Stimulated activated CD8-positive, alpha-beta memory T cell treated with anti-CD3 and anti-CD28 coated beads, Interleukin-15, amount 100 ng/mL, for 24 hours (primary cell): ENCODE measurements at places on chromosomes 4 and X.

- DNase-seq = no peak
These were observed 97.7 kb downstream of the MANBA start for GRCh38 chr4:102663073-102663472.

- DNase-seq = no peak
These were observed 92.5 kb upstream of the TEX13D start for GRCh38 chrX:124239911-124240310.

DNA sequence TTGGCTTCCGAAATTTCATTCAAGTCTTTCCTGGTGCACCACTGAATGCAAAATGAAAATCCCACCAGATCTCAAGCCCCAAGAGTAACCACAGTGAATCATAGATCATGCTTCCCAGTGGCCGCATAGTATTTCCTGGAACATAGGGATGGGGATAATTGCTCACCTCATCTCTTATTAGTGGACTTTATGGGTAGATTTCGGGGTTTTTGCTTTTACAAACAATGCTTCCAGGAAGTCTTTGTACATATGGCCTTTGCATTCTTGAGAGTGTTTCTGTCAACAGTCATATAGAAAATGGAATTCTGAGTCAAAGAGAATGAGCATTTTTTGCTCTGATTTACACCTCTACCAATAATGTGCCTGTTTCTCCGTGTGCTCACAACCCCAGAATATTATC is 53.4 kb downstream of the PPEF2 start:
- DNase-seq = no peak

DNA sequence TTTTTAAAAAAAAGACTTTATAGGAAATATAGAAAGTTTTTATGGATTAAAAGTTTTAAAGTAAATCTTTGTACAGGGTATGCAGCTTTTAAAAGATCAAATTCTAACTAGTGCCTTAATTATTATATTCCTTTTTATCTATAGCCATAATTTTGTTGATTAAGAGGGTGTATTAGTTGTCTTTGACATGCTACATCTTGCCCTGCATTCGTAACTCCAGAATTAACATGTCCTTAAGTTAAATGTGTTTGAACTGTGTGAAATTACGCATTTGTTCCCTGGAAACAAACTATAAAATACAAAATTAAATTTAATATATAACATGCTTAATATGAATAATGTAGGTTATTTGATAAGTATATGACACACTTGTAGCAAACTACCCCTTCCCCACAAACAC is 66.3 kb downstream of the PTPN13 start:
- no peak for DNase-seq

DNA sequence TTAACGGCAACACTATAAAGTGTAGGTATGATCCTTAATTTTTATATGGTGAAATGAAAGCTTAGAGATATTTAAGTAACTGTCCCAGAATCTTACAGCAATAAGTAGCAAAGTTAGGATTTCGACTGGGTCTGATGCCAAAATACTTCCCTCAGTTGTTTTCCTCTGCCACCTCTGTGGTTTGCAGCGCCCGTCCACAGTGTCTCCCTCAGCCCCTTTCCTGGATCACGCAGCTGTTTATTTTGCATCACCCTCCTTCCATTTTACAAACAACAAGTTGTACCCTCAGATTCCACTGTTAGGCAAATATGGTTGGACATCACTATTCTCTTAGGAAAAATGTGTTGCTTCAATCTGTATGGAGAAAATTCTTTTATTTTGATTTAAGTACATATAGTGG is 56.1 kb downstream of the RAPGEF2 start:
- no peak for DNase-seq

DNA sequence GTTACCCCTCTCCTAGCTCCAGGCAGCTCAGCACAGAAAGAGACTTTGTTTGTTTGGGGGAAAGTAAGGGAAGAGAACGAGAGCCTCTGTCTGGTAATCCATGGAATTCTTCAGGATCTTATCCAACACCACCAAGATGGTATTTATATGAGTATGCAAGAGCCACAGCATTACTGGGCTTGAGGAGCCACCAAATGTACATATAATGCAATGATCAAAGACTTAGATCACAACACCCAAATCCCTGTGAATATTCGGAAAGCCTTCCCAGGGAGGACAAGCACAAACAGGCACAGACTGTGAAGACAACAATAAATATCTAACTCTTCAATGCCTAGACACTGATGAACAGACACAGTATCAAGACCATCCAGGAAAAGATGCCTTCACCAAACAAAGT is 116.6 kb downstream of the UPRT start:
- DNase-seq = no peak

GRCh38 chr4:17613761-17614415 is 553 bp upstream of the MED28 start:
- DNase-seq = no peak

- no peak for DNase-seq
These were observed 529.4 kb upstream of the AMOT start for GRCh38 chrX:113370006-113370405.

DNA sequence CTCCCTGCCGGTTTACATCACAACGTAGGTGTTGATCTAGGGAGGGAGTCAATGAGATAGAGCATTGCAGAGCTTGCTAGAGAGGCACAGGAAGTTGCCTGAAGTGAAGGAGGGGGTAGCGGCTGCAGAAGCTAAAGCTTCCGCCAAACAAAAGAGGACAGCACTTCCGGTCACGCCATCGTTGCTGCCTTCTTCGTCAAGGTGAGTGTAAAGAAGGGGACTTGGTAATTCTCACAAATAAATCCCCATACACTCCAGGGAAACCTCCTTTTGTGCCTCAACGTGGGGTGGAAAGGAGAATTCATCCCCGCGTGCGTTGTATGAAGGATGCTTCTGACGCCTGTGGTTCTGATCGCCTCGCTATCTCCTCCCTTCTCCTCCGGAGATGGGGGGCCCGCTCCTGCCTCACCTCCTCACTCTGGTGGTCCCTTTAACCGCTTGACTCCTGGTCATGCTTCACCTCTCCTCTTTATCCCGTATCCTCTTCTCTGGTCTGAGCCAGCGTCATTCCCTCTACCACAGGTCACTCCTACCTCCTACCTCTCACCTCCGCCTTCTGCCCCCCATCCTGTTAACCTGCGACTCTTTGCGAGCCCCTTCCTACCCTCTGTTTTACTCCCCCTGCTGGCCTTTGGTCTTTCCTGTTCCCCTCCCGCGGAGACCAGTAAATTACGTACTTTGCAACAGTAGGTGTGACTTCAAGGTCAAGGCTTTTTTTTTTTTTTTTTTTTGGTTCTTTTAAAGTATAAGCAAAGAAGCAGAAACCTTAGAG is 59.9 kb downstream of the GSPT2 start:
- no peak for DNase-seq

DNA sequence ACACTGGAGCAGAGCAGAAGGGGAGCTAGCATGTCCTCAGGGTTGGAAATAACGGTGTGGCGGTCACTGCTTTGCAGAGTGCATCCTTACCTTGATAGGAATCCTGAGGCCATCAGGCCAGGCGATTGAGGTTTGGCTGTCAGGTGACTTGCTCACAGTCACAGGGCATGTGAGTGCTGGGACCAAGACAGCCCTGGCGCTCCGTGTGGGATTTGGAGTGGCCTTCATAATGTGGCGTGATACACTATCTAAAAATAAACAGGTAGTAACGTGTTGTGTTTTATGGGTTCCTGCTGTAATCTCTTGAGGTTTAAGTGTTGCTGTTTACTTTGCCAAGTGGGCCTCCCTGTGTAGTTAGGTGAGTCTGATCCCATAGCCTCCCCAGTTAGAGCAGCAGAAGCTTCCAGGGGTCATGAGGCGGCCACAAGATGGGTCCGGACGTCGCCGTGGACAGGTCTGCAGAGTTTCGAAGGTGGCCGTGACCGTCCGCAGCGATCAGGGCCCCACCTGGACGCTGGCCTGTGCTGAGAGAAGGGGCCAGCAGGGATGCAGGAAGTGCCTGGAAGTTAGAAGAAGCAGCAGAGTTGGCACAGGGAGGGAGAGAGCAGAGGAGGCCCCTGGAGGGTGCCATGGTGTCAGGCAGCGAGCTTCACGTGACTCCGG is 27.7 kb downstream of the RGS12 start:
- DNase-seq = no peak

- no peak for DNase-seq
These were observed 82.0 kb downstream of the RASGEF1B start for GRCh38 chr4:81389720-81390119.

DNA sequence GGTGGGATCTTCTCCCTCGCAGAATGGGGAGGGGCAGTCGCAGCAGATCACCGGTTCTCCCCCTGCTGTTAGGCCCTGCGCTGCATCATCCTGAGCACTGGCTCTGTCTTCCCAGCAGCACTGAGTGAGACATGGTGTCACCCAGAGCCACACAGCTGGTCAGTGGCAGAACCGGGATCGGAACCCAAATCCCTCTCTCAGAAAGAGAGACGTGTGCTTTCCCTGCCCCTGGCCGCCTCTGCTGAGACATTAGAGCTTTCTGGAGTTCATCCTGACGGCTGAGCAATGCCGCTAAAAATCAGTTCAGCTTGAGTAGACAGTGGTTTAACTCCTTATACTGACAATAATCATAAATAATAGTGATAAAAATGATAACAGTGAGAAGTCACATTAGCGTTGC is 87.9 kb downstream of the EVC start:
- no peak for DNase-seq

- no peak for DNase-seq
These were observed 18.7 kb downstream of the NDNF start for GRCh38 chr4:121053601-121054143.

- DNase-seq = no peak
These were observed 540.0 kb downstream of the SPRY1 start for GRCh38 chr4:123936621-123937043.

DNA sequence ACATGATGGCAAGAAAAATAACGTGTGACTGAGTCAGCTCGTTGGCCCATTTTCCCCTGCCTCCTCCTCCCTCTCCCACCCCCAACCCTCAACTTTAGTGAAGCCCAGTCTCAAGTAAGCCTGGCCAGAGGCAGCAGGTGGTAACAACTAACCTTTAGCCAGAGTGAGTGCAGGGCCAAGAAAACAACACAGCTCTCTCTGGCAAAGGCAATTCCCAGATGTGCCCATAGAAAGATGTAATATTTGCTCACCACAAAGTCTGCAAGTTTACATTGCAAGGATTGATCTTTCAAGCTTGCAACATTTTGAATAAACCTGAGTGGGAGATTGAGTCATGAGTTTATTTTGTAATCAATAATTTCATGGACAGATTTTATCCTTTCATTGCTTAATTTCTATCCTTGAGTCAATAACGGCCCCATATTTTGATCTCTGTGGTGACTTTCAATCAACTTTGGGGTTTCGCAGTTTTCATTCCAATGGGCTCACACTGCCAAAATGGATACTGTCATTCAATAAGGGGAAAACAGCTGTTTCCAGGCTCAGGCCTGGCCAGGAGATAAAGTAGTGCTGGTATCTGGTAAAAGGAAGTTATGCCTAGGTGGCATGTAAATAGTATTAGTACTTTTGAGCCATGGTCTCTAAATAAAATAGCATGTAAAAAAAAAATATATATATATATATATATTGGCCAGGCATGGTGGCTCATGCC is 130.7 kb upstream of the TMEM164 start:
- DNase-seq = no peak

GRCh38 chr4:20119141-20119540 is 132.6 kb upstream of the SLIT2 start:
- no peak for DNase-seq

DNA sequence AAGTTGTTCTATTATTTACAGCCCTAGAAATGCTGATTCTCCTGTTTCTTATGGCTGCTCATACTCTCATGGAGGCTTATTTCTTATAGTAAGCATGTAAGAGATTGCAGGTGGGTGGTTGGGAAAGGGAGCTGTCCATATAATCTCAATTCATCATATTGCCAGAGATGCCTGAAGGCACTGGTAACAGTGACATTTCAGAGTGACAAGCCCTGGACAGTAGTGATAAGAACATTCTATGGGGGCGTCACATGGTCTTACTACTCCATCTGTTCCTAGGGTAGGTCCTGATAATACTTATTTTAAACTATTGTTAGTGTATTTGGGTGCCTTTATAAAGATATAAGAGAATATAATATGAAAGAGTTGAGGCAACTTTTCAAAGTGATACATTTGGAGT is 171.5 kb downstream of the CFAP299 start:
- DNase-seq = no peak

GRCh38 chr4:180571516-180572055 is 1671.6 kb upstream of the TENM3 start:
- DNase-seq = no peak

DNA sequence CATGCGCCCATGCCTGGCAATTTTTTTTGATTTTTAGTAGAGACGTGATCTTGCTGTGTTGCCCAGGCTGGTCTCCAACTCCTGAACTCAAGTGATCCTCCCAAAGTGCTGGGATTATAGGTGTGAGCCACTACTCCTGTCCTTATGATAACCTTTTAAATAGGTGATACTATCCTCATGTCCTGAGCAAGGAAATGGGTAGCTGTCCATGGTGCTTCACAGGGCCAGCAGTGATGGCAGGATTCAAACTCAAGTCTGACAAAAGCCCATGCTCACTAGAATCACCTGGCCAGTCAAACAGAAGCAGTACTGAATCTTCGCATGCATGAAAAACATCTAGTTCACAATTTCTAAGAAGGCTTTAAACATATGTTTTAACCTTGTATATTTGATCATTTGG is 235.1 kb downstream of the NR3C2 start:
- DNase-seq = no peak

- DNase-seq = no peak
These were observed 201.0 kb upstream of the ARSJ start for GRCh38 chr4:114180481-114180880.

- no peak for DNase-seq
These were observed 52.8 kb downstream of the P2RY10 start for GRCh38 chrX:78997870-78998558.

DNA sequence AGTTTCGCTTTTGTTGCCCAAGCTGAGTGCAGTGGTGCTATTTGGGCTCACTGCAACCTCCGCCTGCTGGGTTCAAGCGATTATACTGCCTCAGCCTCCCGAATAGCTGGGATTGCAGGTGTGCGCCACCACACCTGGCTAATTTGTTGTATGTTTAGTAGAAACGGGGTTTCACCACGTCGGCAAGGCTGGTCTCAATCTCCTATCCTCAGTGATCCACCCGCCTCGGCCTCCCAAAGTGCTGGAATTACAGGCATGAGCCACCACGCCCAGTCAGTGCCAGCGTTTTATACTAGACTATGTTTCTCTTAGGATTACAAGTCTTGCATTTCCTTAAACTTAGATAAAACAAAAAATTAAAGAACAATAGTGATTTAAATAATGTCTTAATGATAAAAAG is 13.0 kb downstream of the KLF3 start:
- no peak for DNase-seq
